ENCODE measurements at places on chromosomes 3 and 15. TPM values are rescaled to one million over a fixed set of nuclear protein-coding genes. Genes with fewer than 3 reads are reported as not detected.
A peak's percentile ranks its signal among the peaks of the same experiment; 100 is the strongest.

WNT5A gene
- 3.9 TPM for total RNA-seq

NR2E3 gene
- total RNA-seq = 0.26 TPM

DNA sequence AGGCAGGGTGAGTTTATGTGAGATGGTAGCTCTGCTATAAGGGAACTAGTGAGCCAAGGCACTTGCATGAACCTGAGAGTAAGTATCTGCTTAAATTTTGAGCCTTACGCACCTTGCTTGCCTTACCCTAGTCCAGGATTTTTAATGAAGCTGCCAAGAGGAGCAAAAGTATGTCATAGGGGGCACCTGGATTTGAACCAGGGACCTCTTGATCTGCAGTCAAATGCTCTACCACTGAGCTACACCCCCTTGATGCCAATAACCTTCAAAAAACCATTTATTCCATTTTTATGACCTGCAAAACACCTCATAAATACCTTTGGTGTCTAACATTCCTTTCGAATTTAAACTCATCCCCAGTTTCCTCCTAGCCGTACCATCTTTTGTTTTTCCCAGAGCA lies 88.3 kb upstream of the ACP3 start:
- DNase-seq = peak; percentile 45

DNA sequence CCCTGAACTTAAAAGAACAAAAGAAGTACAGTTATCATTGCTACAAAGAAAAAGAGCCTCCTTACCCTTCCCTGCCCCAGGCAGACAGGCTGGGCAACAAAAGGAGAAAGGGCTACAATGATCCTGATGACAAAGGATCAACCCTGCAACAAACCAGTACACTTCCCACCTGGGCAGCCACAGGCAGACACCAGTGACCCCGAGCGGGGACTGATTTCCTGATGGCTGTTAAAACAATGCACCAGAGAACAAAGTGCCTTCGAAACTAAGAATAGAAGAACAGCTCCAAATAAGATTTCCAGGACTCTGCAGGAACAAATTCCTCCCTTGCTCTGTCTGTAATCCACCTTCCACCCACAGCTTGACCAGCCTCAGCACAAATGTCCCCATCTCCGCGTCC lies 106.3 kb upstream of the ARHGEF3 start:
- no peak for DNase-seq

GRCh38 chr3:194756791-194757325 lies 71.2 kb downstream of the FAM43A start:
- DNase-seq = no peak

DNA sequence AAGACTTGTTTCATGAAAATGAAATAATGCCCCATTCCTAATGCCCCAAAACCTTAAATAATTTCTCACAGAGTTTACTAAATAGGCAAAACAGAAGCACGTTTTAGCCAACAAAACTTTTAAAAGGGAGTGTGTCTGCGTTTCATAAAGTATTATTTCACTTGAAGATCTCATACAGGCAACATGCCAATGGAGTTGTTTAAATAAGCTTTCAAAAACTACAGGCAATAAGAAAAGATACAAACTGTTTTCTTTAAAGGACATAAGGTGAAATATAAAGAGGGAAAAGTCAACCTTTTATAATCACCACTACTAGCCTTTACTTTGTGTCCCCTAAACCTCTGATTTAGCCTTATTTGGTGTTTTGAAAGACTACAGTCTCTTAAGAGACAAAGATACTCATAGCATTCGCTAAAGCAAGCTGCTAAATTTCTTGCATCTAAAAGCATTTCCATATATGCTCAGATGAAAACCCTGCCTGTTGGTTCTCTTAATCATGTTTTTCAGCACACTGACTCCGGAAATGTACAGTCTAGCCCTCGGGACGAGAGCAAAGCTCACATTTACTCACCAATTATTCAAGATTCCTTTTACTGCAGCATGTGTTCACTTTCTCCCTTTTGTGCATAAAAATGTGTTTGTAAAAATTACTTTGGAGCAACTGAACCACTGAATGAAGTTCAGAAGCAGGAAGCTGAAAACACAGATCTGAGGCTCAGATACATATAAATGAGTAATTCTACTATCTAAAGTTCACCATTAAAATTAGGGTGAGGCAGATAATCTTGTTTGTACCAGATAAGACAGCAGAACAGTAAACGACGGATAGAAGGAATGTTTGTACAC lies 119.0 kb downstream of the GOLIM4 start:
- no peak for DNase-seq

DNA sequence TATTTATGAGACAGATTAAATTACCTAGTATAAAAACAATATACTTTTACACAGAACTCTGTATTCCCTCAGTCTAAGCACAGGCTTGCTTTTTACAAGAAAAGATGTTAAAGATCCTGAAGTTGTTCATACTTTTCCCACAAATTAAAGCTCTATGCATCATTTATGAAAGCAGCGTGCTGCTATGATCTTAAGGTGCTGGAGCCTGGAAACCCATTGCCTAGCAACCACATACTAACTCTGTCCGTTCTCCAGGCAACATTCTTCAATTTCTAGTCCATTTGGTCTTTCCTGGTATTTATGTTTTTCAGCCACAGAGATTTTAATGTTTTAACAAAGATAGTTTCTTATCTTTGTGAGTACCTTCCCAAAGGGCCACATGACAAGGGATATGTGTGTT lies 312.0 kb downstream of the DOCK3 start:
- no peak for DNase-seq

DNA sequence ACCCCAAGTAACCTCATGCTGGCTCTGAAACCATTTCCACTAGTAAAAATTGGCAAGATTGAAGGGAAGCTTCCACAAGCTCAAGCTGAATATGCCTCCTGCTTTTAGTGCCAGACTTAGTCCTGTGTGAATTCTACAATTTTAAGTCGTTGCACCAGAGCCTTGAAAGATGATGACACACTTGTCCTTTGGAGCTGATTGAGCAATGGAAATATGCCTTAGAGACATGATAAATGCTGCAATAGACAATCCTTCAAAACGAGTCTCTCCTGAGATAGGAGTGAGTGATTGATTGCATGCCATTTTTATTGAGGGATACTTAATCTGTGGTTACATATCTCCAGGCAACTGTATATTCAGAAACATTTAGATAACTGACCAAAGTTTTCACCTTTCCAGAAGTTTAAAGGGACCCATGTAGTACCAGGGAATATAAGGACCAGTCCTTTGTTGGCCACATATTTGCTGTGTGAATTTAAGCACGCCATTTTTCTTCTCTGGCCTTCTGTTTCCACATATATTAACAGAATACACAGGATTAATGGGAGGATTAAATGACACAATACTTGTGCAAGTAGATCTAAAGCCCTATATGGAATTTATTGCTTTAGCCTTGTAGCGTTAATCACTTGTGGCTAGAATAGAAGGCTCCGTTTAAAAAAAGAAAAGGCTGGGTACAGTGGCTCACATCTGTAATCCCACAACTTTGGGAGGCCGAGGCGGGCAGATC lies 65.1 kb downstream of the PPARG start:
- peak; percentile 29 for DNase-seq
